ENCODE measurements at places on chromosomes 11 and 22.

DNA sequence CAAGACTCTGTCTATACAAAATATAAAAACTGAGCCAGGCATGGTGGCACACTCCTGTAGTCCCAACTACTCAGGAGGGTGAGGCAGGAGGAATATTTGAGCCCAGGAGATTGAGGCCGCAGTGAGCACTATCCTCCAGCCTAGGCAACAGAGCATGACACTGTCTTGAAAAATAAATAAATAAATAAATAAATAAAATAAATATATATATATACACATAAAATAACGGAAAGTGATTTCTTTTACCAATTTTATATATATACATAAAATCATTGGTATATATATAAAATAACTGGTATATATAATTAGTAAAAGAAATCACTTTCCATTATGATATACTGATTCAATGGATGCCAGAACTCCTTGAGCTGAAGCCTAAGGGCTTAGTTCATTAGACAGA is 91.8 kb downstream of the MRTFA start:
- no peak for DNase-seq

- no peak for DNase-seq
These were observed 50.6 kb upstream of the APOA1 start for GRCh38 chr11:116888024-116888423.

GRCh38 chr11:73047773-73048371 is 94.2 kb downstream of the FCHSD2 start:
- no peak for DNase-seq

- no peak for DNase-seq
These were observed 85.3 kb downstream of the GAB2 start for GRCh38 chr11:78332174-78332866.

GRCh38 chr11:101096036-101096704 is 33.4 kb downstream of the PGR start:
- DNase-seq = no peak

DNA sequence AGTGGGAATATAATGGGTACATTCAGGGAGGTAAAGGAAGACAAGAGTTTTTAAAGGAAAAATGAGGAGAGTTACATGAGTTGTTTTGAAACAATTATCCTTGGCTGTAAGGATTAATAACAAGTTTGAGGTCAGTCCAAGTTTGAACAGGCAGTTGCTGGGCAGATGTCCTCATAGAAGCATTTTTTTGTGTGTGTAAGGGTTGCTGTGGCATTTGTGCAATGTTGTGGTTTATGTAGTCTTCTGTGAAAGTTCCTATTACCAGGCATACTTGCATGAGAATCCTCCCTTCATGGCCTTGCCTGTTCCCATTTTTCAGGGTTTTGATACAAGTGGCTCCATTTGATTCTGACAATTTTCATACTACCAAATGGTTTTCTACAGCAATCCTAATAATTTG is 400.2 kb downstream of the KCNA4 start:
- DNase-seq = no peak

DNA sequence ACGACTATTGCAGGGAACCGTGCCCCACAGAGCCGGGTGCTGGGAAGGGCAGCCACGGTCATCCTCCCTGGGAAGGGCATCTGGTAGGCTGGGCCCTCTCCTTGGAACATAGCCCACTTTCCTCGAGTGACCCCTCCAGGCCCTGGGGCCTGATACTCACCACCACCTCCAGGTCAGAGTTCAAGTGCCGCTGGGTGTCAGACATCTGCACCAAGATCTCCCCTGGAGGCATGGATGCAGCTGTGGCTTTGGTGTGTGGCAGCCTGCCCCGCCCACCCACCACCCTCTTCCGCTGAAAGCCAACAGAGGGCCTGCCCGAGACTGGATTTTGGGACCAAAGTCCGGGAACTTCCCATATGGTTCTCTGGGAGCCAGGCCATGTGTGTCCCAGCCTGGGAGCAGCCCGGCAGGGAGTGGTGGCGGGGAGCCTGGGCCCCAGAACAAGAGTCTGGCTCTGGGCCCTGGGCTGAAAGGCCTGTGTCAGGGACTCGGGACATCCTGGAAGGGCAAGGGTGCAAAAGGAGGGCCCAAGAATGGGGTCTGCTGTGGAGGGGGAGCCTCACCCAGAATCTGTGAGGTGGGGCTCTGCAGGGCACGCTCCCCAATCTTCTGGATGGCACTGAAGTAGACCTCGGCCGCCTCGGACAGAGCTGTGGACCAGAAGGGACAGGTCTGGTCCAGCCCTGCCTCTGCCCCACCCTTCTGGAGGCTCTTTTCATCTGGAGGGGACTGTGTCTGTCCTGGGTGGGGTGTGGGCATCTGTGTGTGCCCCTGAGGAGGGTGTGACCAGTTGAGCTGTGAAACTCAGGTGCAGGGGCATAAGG is 2.6 kb downstream of the BAIAP2L2 start:
- DNase-seq = no peak

GRCh38 chr11:125235071-125235471 is 70.5 kb downstream of the PKNOX2 start:
- DNase-seq = no peak

- DNase-seq = no peak
These were observed 6.5 kb downstream of the APOBEC3A start for GRCh38 chr22:38963872-38964271.

DNA sequence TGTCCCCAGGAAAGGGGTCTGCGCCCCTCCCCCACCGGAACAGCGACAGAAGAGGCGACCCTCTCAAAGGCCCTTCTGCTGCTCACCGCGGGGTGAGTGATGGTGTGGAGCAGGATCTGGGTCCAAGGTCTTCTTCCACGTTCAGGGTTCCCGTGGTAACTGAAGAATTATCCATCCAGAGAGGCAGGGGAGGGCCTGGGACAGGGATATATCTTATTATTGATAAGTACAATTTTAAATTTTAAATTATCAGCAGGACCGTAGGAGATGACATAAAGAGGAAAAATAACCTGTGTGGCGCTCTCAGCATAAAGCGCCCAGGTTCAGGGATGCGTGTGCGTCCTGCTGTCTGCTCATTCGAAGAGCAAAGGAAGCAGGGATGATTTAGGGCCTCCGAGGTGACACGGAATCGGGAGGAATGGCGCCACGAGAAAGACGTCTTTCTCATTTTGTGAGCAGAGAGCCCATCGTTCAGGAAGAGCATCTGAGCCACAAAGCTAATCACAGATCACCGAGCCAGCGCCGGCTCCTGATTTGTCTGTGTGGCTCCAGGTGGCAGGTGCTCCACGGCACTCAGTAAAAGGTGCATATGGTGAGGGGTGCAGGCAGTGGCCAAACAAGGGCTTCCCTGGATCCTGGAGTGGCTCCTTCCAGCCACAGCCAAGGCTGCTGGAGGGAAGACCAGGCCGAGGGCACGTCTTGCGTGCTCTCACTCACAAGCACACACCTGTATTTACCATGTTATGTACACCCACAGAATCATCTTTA is 19.3 kb downstream of the KRTAP5-5 start:
- DNase-seq = no peak

DNA sequence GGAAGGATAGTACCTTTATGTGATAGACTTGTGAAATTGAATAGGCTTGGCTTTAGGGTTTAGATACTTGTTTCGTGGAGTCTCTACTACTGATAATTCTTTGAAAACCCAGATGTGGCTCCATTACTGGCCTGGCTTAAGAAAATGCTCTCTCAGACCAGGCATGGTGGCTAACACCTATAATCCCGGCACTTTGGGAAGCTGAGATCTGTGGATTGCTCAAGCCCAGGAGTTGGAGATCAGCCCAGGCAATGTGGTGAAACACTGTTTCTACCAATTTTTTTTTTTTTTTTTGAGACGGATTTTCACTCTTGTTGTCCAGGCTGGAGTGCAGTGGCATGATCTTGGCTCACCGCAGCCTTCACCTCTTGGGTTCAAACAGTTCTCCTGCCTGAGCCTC is 40.9 kb downstream of the ATG13 start:
- no peak for DNase-seq

GRCh38 chr22:41401781-41402648 is 20.3 kb downstream of the TEF start:
- no peak for DNase-seq

DNA sequence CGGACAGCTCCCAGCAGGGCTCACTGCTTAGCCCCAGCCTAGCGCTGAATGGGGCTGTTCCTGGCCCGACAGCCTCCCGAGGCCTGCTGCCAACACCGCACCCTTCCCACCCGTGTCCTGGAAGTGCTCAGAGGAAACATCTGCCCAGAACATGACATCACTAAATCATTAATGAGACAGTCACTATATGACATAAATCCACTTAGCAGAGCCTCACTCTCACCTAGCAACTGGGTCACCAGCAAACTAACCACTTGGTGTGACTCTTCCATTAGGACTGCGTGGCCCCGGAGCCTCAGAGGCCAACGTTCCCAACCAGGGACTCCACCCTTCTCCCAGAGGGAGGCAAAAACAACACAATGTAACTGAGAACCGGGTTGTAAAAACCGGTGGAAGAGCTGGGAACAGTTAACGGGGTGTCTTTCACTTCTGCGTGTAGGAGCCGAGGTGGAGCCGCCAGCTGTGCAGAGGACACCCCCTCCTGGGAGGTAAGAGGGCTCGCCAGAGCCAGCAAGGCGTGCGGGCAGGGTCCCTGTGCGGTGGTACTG is 21.4 kb upstream of the PACSIN2 start:
- no peak for DNase-seq

GRCh38 chr22:47196166-47196849 is 433.9 kb downstream of the TBC1D22A start:
- no peak for DNase-seq

DNA sequence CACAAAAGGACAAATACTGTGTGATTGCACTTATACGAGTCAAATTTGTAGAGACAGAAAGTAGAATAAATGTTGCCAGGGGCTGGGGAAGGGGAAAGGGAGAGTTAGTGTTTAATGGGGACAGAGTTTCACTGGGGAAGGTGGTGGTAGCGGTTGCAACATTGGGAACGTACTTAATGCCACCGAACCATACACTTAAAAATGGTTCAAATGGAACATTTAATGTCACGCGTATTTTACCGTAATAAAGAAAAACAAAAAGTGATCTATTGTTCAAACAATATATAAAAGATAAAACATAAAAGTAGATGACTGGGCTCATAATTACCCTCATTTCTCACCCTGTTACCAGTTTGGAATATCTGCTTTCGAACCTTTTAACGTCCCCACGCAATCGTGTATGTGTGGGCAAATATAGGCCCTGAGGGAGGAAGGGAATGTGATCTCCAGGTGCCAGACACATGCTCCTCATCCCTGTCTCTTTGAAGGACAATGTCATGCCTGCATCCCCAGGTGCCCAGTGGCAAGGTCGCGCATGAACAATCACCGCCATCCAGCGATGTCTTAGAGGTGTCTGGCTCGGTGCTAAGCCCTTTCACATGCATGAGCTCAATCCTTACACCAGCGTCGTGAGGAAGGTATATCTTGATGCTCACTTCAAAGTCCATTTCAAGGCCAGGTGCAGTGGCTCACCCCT is 35.3 kb downstream of the LIF start:
- DNase-seq = no peak

DNA sequence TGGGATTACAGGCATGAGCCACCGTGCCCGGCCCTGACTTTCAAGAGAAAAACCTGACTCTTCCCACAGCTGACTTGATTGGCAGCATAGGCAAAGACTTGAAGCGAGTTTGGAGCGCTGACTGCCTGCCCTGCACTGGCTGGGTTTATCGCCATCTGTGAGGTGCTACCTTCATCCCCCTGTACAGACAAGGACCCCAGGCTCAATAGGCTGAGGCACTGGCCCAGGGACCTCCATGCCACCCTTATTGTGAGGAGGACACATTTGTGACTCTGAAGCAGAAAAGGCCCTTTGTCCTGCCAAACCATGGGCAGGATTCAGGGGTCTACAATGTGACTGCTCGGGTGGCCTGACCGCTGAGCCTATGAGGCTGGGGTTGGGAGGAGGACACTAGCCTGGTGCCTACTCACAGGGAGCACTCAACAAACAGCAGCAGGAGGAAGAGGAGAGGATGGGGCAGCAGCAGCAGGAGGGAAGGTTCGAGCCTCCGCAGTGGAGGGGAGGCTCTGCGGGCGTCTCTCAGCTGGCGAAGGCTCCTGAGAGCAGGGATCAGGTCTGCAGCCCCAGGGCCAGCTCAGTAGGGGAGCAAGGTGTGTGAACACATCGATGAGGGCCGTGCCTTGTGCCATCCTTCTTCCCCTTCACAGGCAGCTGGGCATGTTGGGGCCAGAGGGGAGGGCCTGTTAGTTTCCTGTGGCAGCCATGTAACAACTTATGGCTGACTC is 72.9 kb upstream of the WNT7B start:
- no peak for DNase-seq

GRCh38 chr11:75874684-75875341 is 59.8 kb downstream of the UVRAG start:
- no peak for DNase-seq

DNA sequence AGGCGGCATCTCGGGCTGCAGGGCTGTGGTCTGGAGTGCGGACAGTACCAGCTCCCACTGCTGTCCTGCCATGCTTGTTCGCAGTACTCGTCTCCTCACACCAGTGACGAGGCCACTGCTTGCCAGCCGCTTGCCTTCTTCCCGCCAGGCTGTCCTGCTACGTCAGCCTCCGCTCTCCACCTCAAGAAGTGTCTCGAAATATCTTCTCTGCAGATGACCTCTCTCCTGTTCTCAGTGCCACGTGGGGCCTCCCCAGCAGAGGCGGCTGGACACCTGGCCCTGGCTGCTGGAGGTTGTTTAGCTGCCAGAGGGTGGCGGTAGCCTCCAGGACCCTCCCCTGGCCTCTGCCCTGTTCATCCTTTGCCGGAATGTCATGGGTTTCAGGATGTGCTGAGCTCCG is 3.1 kb upstream of the CCDC188 start:
- DNase-seq = no peak

GRCh38 chr22:50161508-50162390 is 8.8 kb upstream of the PANX2 start:
- DNase-seq = no peak

DNA sequence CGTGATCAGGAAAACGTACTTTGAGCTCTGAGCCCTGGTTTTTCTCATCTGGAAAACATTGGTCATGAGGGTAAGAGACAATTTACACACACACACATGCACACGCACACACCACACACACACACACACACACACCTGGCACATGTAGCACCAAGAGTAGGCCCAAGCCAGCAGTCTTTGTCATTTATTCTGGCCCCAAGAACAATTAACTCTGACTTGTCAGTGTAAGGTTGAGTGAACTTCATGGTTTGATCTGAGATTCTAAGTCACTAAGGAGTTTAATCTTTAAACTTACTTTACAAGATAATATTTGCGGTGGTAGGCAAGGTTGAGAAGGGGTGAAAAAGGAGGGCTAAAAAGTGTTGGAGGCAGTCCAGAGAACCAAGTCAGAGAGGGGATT is 44.1 kb downstream of the MMP20 start:
- no peak for DNase-seq

- no peak for DNase-seq
These were observed 63.7 kb upstream of the NNMT start for GRCh38 chr11:114232400-114233059.

- DNase-seq = no peak
These were observed 97.3 kb downstream of the PDHX start for GRCh38 chr11:35013514-35014233.

Data from stimulated activated CD4-positive, alpha-beta T cell treated with anti-CD3 and anti-CD28 coated beads, Interleukin-2, amount 100 ng/mL, for 48 hours (primary cell).